A549 treated with Mapracorat at 1 μM for 4 hours (cell line): ENCODE measurements at places on chromosomes 7 and 10. TPM values are rescaled to one million over a fixed set of nuclear protein-coding genes. Genes with fewer than 3 reads are reported as not detected.

The KIAA1549 gene
- 4.7 to 6.7 TPM (median 5.8 TPM) in 5 replicates for total RNA-seq

The AMZ1 gene
- 0.02 TPM in 1 of 5 replicates, not detected in the others for total RNA-seq

The SYT15 gene
- 2.3 to 4.1 TPM (median 2.4 TPM) in 5 replicates for total RNA-seq

The HIBADH gene
- 38.6 to 44.4 TPM (median 42.8 TPM) in 5 replicates for total RNA-seq

The AMPH gene
- 0.05 to 0.13 TPM (median 0.11 TPM) in 4 of 5 replicates, not detected in the other for total RNA-seq

The SLC39A12 gene
- not detected in 5 replicates for total RNA-seq

The ADCK2 gene
- 16.4 to 21.4 TPM (median 20.3 TPM) in 5 replicates for total RNA-seq

The VIPR2 gene
- total RNA-seq, result not detected in 5 replicates

The ADAMTS14 gene
- total RNA-seq, result 0.05 to 0.16 TPM (median 0.09 TPM) in 5 replicates

The CH25H gene
- total RNA-seq, result 0.12 to 0.36 TPM (median 0.32 TPM) in 5 replicates

The OR2A1 gene
- total RNA-seq, result not detected in 5 replicates

The FOXP2 gene
- not detected in 5 replicates for total RNA-seq

The POM121C gene
- total RNA-seq, result 30.4 to 43.0 TPM (median 37.6 TPM) in 5 replicates

The HUS1 gene
- 16.2 to 20.6 TPM (median 18.0 TPM) in 5 replicates for total RNA-seq

The LSM5 gene
- total RNA-seq, result 85.5 to 106 TPM (median 98.2 TPM) in 5 replicates

The AKR1C8 gene
- 0.14 to 0.27 TPM in 2 of 5 replicates, not detected in the others for total RNA-seq

The ZNF438 gene
- total RNA-seq, result 1.4 to 2.1 TPM (median 1.8 TPM) in 5 replicates

The FZD8 gene
- 3.4 to 5.4 TPM (median 5.3 TPM) in 5 replicates for total RNA-seq

The TET1 gene
- total RNA-seq, result 0.41 to 0.65 TPM (median 0.56 TPM) in 5 replicates

The HTR5A gene
- total RNA-seq, result not detected in 5 replicates

The PLXDC2 gene
- 0.02 to 0.07 TPM (median 0.03 TPM) in 4 of 5 replicates, not detected in the other for total RNA-seq

The CCDC71L gene
- total RNA-seq, result 10.1 to 15.2 TPM (median 13.1 TPM) in 5 replicates

The MKX gene
- not detected in 5 replicates for total RNA-seq

The NKX1-2 gene
- 0.04 to 0.06 TPM in 2 of 5 replicates, not detected in the others for total RNA-seq

The LMOD2 gene
- not detected in 5 replicates for total RNA-seq

The SUMF2 gene
- total RNA-seq, result 106 to 116 TPM (median 114 TPM) in 5 replicates

The RBM17 gene
- total RNA-seq, result 106 to 121 TPM (median 116 TPM) in 5 replicates

The ANKRD61 gene
- total RNA-seq, result 0.28 to 1.2 TPM (median 0.51 TPM) in 5 replicates

The OPN1SW gene
- not detected in 5 replicates for total RNA-seq

The LRRD1 gene
- total RNA-seq, result not detected in 5 replicates

The ZNF425 gene
- total RNA-seq, result 0.94 to 1.6 TPM (median 1.3 TPM) in 5 replicates

The RNLS gene
- total RNA-seq, result 7.5 to 9.8 TPM (median 8.2 TPM) in 5 replicates

The ANXA8L1 gene
- 98.3 to 132 TPM (median 114 TPM) in 5 replicates for total RNA-seq

The RRP12 gene
- 49.9 to 64.6 TPM (median 56.3 TPM) in 5 replicates for total RNA-seq

The SLC16A12 gene
- 0.21 to 0.86 TPM (median 0.31 TPM) in 5 replicates for total RNA-seq

The NPY4R gene
- 30.1 to 46.1 TPM (median 41.4 TPM) in 5 replicates for total RNA-seq

The C7orf33 gene
- total RNA-seq, result not detected in 5 replicates
